T follicular helper cell (primary cell): ENCODE measurements at places on chromosomes 6 and 20.

DNA sequence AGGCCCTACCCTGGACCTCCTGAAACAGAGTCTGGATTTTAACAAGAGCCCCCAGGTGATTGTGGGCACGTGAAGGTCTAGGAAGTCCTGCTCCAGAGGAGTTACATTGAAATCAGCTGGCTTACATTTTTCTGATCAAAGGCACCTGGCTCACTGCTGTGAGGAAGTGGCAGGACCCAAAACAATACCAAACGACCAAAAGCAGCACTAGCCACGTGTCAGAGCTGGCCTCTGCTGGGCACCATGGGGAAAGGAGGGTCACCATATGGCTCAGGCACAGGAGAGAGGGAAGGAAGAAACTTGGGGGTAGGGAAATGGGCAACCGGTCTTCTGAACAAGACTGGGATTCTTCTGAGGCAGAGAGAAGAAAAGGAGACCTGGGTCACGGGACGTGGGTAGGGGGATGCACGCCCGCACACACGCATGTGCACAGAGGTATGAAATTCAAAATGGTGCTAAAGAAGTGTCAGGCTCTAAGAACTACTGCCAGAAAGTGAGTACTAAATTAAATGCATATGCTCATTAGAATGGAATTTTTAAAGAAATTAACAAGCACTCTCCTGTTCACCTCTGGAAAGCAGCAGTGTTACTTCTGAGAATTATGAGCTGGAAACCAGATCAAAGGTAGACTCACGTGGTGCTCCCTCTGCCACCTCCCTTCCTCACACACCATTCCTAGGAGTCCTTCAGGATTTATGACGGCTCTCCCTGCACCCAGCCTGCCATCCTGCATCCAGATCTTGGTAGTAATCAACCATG is 113.6 kb downstream of the TRERF1 start:
- DNase-seq = no peak

DNA sequence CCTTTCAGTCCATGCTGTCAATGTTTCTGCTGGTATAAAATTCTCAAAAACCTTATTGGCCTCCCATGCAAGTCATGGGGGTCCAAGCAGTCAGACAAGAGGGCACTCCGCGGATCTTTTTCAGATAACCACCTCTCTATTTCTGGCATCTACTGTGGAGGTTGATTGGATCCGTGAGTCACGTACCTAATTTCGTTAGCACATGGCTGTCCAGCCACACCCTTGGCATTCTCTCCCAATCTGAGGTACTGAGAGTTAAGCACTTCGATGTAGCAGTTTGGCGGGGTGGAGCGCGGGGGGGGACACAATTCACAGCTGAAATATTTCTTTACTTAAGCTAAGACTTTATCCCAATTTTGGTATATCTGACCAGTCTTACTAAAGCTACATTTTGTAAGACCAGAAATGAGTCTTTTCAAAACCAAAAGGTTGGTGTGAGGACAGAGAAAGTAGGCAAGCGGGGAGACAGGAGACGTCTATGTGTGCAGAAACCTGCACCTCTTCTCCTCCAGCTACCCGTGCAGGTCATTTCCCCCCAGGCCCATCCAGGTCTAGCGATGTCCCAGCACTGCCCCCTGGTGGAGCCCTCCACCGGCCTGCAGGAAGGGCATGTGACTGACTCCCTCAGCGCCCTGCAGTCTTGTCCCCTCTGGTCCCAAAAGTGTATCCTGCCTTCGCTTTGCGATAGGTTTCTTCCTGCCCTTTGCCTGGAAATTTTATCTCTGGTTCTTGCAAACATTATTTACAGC is 113.1 kb downstream of the ADAT2 start:
- peak; percentile 20 for DNase-seq

DNA sequence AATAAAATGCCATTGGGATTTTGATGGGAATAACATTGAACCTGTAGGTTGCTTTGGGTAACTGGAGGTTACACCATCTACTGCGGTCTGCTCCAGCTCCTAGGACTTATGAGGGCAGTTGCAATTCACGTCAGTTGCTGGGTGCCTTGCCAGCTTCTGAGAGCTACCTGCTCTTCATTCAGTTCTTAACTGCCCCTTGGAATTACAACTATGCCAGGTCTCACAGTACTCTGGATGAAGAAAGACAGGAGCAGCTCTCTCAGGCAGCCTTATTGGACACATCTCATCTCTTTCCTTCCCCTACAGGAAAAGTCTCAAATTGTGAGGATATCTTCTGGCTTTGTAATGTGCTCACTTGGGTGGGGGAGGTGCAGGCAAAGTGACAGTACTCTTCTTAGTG is 1643.3 kb downstream of the GRIK2 start:
- no peak for DNase-seq

- no peak for DNase-seq
Measured at GRCh38 chr6:105235155-105235554, 55.3 kb upstream of the POPDC3 start.

GRCh38 chr20:56711018-56711417 is 81.9 kb downstream of the TFAP2C start:
- DNase-seq = no peak

DNA sequence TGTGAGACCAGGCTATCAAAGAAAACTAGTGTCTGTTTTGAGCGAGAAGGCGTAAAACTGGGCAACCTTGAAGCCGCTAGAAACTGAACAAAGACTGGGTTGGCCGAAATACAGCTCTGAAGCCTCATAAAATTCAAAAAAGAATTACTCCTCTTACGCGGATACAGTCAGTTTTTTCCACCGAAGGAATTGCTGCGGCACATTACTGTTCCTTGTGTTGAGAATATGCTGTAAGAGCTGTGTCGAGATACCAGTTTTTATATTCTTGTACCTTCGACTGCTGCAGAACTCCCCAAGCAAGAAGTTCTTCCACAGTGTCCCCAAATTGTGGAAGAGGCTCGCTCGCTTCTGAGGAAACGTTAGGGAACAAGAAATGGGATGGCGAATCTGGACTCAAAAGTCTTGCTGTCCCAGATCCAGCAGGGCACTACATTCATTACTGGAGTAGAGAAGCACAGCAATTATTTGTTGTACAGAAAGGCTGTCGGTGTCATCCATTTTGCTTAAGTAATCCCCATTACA is 523 bp upstream of the COX7A2 start:
- DNase-seq = no peak

GRCh38 chr6:54541541-54541940 is 233.3 kb downstream of the TINAG start:
- DNase-seq = no peak

- peak; percentile 36 for DNase-seq
Measured at GRCh38 chr6:34189806-34190503, 44.1 kb upstream of the GRM4 start.

DNA sequence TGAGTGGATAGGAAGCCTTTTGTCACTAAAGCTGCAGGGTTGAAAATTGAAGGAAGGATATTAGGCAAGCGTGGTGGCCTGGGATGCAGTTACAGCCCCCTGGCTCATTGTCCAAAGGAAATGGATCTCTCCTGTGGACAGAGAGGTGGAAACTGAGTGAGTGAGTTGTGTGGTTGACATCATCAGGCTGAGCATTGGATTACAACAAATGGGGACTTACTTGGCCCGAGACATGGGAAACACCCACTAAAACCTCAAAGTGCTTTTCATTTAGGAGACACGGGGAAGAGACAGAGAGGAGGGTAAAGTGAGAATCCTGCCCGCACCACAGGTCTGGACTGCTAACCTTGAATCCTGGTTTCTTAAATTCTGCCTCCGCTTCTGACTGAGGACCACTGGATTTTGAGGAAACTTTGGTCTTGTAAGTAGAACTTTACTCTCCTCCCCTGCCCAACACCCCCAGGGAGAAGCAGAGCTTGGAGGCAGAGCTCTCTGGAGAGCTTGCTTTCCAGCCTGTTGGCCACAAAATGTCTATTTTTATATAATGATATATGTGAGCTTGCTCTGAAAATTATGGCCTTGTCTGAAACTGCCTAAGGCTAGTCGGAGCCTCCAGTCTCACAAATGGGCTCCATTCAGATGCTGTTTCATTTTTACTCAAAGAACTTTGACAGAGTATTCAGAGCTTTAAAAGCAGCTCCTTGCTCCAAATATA is at the start of gene PKIG:
TSS of gene PKIG (plus strand) at position 269 of the 715 bp plus-strand sequence. CDS start 31,978 bp downstream, outside the sequence.
- DNase-seq = no peak

DNA sequence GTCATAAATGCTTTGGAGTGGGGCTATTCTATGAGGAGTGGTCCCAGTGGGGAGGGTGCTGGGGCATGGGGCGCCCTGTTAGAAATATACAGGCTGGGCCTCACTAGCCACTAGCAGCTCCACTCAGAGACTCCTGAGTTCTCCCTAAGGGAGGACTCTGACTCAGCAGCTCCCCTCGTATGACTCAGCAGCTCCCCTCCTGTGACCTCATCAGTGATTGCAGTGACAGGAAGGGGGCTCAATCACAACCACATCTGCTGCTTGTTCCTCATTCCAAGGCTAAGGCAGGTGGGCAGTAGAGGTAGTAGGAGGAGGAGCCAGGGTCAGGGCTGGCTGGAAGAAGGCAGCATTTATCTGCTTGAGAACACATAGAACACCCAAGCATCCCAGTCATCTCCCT is 73.7 kb downstream of the PRND start:
- DNase-seq = no peak

- no peak for DNase-seq
Measured at GRCh38 chr6:53959717-53960116, 151.5 kb upstream of the MLIP start.

- DNase-seq = peak; percentile 64
Measured at GRCh38 chr6:139028658-139029469, at the start of gene ABRACL. Gene ABRACL, plus strand, starts transcription at chr6:139028745. Its CDS starts 5,416 bp downstream, at chr6:139034161.

DNA sequence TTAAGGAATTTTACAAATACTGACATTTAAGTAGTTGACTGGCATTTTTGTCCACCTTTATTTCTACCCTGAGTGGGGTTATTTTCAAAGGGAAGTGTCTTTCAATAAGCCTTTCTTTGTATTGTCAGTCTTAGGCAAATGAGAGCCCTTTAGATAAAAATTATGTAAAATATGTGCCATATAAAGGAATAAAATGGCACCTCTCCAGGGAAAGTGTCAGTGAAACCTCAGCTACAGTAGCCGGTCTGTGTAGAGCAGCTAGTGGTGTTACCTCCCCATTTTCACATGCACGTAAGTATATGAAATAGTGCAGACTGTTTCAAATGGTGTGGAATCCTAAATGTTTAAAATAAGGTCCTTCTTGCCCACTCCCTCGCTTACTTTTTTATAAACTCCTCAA is 5.0 kb downstream of the FAM217B start:
- DNase-seq = no peak

- no peak for DNase-seq
Measured at GRCh38 chr6:106966671-106967640, 7.6 kb downstream of the CD24 start.
